RWPE2 (cell line): ENCODE measurements at places on chromosomes 2 and 18.

DNA sequence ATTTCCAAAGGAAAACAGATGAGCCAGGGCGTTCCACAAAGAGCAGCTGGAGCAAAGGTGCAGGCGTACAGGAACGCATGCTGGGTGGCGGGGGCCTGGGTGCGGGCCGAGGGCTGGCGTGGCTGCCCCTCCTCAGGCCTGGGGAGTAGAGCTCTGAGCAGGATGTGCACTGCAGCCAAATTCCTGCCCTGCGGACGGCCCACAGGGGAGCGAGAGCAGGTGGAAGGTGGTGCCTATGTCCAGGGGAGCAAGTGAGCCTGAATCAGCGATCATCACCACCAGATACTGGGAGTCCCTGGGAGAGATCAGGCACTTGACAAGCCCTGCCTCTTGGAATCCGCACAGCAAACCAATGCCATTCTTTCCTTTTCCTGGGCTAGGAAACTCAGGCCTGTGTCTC lies 106.3 kb downstream of the GBX2 start:
- no peak for DNase-seq

GRCh38 chr2:233350708-233351107 lies 3.6 kb upstream of the DGKD start:
- peak; percentile 84 for DNase-seq

DNA sequence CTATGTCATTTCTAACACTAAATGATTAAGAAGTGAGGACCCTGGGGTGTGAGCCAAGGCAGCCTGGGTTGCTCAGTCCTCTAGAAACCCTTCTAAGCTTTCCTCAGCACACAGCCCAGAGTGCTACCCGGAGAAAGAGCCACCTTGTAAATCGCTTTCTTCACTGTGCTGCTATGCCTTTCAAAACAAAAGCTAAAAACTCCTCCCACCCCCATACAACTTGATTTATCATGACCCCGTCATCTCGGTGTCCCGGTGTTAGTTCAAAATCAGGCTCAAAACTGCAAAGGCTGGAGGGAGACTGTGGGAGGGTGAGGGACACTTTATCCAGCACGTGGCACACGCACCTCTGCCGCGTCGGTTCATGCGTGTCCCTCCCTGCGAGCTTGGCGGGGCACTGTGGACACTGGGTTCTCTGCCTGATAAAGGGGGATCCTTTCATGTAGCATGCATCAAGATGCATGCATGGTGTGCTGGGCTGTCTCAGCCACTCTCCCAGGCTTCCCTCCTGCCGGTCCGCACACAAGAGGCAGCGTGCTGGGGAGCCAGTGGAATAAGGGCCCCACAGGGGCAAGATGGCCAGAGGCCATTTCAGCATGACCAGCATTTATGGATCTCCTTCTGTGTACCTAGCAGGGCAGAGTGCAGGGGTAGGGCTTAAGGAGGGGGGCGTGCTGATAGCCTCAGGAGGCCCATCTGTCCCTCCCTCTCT lies 170.4 kb downstream of the SMAD7 start:
- DNase-seq: no peak

DNA sequence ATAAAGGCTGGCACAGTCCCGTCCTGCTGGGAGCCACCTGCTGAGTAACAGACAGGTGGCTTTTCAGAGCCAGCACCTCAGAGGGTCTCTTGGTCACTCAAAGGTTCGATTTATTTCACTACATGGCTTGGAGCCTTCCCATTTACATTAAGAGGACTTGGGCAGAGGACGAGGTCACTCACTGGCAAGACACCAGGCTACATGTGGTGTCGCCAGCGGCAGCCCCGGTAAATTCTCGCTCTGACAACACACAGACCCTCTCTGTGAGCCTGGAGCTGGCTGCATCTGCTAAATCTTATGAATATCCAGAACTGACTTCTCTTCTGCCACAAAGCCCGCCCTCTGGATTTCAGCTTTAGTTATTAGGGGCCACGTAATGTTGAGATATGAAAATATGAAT lies 254.7 kb downstream of the VAPA start:
- no peak for DNase-seq

DNA sequence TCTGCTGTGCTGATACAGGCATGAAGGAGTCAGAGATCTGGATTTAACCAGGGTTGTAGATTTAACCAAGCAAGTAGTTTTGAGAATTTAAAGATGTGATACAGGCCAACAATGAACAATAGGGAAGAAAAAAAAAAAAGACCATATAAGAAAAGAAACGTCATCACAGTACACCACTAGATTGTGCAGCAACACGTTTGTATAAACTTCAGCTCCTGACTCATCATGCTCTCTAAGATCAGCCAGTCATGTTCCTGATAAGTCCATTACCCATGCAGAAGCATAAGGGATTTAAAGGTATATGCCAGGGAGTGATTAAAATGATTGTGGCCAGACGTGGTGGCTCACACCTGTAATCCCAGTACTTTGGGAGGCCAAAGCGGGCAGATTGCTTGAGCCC lies 22.3 kb upstream of the ERICH2 start:
- no peak for DNase-seq

GRCh38 chr2:190354003-190354690 lies 10.8 kb downstream of the INPP1 start:
- DNase-seq: no peak

GRCh38 chr2:109428281-109428680 lies 185.5 kb downstream of the SEPTIN10 start:
- DNase-seq: peak; percentile 55

- DNase-seq: no peak
These were observed 72.8 kb upstream of the TTC39C start for GRCh38 chr18:23941791-23942190.

DNA sequence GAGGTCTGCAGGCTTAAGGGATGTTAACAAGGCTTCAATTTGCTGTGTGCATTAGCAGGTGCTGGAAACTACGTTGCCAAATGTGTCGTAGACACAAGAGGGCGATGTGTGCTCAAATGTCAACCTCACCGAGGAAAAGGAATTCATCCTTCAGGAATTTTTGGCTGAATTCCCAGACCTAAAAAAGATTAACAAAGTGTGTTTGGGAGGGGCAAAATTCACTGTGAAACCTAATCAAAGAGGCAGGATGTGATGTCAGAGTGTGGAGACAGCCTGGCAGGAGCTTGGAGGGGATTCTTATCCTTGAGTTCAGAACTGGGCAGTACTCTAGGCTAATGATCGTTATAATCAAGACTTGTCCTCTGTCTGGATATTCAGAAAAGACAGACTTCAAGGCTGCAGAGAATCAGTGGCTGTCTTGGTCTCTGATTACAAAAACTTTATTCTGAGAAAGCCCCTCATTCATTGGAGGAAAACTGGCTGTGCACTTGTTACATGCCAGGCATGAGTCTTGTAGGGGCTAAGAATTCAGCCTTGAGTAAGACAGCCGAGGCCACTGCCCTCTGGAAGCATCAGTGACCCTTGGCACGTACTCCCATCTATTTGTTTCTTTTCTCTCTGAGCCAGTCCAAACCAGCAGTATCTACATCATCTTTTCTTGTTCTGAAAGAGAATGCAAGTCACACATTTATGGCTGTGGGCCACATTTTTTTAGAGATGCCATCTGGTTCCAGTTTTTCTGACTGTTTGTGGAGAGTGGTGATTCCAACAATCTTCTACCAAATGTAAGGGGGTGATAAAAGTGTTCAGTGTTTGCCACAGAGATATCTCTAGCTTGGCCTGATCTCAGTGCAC lies 18.7 kb upstream of the SCYGR1 start:
- no peak for DNase-seq

GRCh38 chr2:20444101-20444992 lies 2.5 kb upstream of the RHOB start:
- no peak for DNase-seq

DNA sequence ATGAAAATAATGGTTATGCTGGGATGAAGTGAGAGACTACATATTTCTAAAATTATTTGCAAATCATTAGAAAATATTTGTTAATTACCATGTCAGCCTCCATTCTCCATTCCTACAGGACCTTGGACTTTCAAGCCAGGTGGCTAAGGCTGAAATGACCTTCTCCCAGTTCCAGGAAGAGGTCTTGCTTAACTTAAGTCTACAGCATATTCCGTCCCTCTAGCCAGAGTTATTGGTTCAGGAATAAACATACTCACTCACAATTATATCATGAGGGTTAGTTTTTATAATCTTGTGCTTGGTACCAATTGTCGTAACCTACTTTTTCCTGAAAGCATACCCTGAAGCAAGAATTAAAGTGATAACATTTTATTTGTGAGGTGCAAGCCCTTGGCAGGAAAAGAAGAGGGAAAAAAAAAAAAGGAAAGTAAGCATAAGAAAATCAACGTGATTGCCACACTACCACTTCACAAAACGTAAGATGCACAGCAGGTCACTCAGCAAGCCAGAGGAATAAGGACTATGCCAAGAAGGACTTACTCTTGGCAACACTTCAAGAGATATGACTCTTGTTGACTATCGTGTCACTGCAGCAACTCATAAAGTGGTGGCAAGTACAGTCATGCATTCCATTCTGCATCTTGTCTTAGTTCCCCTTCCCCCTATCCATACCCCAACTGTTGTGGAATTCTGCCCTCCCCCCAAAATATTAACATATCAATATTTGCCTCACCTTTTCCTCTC lies 479.1 kb downstream of the MBD2 start:
- no peak for DNase-seq

GRCh38 chr2:231800493-231801091 lies 14.3 kb downstream of the COPS7B start:
- DNase-seq: no peak

DNA sequence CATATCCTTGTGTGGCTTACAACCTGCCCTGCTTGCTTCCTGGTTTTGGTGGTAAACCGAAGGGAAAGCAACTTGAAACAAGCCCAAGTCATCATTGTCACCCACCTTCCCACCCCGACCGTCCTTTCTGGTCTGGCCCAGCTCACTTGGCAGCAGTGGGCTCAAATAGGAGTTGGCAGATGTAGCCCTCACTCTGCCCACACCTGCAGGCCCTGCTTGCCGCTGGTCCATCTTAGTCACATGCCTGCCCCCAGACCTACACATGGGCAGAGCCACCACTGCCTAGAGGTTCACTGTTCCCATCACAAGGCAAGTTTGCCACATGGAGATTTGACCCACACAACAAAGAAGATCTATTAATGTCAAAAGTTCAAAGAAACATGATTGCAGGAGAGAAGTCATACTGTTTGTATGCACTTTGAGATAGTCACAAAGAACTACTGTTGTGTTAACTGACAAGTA lies 9.3 kb downstream of the EIPR1 start:
- DNase-seq: no peak

DNA sequence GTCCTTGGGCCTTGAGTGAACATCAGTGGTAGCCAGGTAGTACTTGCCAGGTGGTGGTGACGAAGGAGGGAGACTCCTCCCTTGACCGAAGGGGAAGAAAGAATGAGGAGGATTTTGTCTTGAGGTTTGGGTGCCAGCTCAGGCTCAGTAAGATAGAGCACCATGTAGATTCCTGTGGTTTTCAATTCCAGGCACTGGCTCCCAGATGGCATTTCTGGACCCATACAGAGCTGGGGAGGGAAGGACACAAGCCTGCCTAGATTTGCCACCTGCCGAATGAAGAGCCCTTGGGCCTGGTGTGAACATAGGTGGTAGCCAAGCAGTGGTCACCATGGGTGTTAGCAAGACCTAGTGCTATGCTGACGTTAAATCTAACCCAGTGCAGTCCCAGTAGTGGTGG lies 108.8 kb upstream of the UBE2E3 start:
- DNase-seq: no peak

- no peak for DNase-seq
These were observed 135.3 kb upstream of the EPAS1 start for GRCh38 chr2:46161911-46162310.
